ENCODE measurements at places on chromosomes 3 and 15.

- DNase-seq: no peak
Observed at GRCh38 chr3:47337656-47338055, 43.2 kb upstream of the PTPN23 start.

DNA sequence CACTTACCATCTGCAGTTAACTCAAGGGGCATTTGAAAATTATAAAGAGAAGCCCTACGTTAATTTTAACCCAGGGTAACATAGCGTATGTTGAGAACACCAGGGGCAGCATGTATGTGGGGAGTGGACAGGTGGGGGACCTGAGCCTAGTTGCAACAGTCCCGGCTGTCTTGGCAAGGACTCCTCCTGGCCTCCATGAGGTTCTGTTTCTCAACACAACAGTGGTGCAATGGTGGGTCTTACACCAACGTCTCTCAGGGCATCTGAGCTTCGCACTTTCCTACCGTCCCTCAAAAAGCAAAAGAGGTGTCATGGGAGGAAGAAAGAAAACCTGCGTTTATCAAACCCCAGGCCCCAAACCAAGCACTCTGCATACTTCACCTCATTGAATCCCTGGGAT lies 50.6 kb downstream of the MGLL start:
- DNase-seq: no peak

GRCh38 chr3:172658344-172659245 lies 52.3 kb downstream of the NCEH1 start:
- no peak for DNase-seq

GRCh38 chr3:192843119-192843518 lies 74.5 kb downstream of the MB21D2 start:
- DNase-seq: no peak

- no peak for DNase-seq
Observed at GRCh38 chr3:149654188-149654601, 3.6 kb downstream of the WWTR1 start.

- DNase-seq: no peak
Observed at GRCh38 chr3:108387063-108387462, 90.7 kb downstream of the HHLA2 start.

DNA sequence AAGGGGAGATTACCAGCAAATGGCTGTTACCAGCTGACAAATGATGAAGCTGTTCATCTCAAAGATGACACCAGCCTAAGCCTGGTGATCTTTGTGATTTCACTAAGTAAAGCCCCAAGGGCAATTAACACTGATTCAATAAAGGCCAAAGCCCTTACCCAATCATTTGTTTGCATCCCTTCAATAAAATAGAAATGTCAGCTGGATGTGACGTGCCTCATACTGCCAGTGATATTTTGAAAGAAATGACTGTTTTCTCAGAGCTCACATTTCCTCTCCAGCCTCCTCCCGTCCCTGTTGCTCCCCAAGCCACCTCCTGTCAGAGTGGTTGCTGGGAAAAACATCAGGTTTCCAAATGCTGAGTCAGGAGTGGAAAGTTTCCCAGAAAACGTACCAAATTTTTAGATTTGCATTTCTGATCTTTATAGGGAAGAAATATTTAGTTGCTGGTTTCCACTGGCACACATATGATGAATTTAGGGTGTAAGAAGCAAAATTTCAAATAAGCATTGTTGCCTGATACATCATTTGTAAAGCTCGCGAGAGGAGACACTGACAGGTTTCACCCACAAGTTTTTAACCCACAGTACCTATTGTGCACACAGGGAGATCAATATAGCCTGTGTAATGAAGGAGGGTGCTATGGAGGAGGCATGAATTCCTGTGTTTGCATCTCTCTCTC lies 21.0 kb downstream of the C2CD4A start:
- DNase-seq: no peak

DNA sequence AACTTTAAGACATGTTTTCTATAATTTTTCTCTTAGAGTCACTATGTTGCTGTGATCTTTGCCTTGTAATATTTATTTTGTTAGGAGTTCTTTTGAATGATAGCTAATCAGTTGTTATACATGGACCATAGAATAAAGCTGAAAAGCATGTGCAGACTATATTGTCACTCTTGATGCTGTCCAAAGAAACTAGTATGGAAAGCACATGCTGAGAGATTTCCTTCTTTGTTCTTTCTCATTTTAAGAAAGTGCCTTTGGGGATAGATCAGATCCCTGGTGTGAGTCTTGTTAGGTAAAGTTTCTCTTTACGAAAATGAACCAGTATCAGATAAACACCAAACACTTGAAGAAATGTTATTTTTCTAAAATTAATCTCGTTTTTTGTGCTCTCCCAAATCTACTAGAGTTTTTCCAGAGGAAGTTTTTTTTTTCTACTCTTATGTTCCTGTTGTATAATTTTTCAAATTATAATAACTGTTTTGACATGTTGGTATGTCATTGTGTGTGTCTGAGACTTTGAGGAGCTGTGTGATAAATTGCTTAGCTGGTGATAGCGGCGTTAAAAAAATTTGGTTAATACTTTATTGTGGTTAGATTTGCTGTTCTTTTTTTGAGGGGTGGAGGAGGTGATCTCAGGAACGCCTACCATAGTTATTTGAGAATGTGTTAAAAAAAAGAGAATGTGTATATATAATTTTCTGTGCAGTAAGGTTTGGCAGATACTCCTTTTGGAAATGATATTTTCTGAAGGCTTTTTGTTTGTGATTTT lies 2.2 kb downstream of the PIAS1 start:
- DNase-seq: no peak

- DNase-seq: no peak
Observed at GRCh38 chr15:40281801-40282146, 1.1 kb downstream of the ANKRD63 start.

GRCh38 chr3:149273096-149273751 lies 51.6 kb upstream of the CP start:
- no peak for DNase-seq

- no peak for DNase-seq
Observed at GRCh38 chr3:124125315-124125714, 133.4 kb upstream of the ROPN1 start.

GRCh38 chr3:111594781-111595180 lies 365 bp downstream of the ZBED2 start:
- no peak for DNase-seq

- no peak for DNase-seq
Observed at GRCh38 chr15:98626153-98626552, 22.2 kb upstream of the IGF1R start.

DNA sequence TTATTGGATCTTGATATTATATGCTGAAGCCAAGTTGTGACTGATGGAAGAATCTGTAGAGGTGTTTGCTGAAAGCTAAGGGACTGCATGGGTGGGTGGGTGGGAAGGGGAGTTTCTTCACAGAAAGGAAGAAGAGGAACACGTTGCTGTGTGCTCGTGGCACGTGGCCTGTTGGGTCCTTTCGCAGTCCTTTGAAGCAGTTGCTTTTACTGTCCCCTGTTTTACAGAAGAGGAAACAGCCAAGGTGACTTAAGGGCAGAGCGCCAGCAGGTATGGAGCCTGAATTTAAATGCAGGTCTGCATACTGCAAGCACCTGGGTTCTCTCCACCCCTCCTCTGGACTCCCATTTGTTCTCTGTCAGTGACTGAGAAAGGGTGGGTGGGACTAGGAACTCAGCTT lies 59.4 kb upstream of the PRR23C start:
- DNase-seq: no peak

- no peak for DNase-seq
Observed at GRCh38 chr15:43509660-43510199, 7.7 kb upstream of the MAP1A start.

GRCh38 chr15:68593828-68594532 lies 15.2 kb downstream of the CORO2B start:
- DNase-seq: no peak

DNA sequence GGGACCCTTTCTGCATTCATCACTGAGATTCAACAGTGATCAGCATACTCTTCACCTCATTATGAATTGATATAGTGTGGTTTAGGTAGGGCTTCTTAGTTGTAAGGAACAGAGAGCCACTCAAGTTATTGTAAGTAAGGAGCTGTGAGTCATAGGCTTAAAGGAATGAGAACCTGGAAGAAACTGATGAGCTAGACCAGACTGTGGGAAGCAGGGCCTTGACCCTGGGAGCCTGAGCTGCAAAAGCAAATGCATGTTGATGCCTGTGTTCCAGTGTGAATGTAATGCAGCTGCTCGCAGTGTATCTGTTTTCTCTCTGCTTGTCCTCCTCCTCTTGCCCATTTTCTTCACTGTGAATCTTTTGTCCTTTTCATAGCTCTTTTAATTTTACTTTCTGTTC lies 13.6 kb downstream of the ZKSCAN7 start:
- no peak for DNase-seq

GRCh38 chr3:102608875-102609274 lies 174.1 kb downstream of the ZPLD1 start:
- no peak for DNase-seq

DNA sequence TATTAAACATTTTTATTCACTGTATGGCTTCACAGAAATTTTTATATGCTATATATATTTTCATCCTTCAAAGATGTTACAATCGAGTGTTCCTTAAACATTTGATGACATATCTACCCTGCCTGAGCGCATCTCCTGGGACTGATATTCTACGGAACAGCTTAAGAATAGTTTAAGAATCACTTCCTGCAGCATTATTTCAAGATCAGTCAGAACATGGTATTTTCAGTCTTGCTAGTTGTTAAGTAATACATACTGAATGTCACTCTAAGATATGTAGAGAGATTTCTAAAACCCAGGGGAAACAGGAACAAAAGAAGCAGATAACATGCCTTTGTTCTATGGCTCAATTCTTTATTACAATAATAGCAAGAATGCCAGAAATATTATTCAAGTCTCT lies 8.7 kb downstream of the COL8A1 start:
- DNase-seq: no peak

DNA sequence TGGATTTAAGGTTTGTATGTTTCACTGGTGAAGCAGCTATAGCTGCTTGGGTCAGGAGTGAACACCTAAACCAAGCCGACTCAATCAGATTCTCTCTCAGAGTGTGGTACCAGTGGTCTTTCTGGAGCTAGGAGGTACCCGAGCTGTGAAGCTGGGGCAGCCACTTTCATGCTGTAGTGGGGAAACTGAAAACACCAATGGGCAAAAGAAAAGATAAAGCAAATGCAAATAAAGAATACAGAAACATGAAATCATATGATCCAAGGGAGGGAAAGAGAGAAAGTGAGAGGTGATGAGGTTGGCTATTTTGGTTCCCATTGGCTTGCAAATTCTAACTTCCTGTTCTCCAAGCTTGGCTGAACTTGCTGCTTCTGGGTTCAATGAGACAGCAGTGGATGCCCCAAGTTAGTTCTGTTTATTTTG lies 212.3 kb upstream of the CFAP20DC start:
- DNase-seq: no peak

DNA sequence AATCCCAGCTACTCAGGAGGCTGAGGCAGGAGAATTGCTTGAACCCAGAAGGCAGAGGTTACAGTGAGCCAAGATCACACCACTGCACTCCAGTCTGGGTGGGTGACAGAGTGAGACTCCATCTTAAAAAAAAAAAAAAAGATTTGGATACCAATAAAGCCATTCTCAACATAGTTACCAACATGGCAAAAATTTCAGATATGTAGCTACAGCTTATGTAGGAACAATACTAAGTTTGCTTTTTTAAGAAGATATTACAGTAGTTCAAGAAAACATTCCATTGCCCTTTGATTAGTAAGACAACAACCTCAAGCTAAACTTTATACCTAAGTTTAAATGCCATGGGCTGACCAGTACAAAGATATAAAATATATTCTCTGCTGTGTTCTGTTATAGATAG lies 34.4 kb downstream of the ZNF106 start:
- DNase-seq: no peak

DNA sequence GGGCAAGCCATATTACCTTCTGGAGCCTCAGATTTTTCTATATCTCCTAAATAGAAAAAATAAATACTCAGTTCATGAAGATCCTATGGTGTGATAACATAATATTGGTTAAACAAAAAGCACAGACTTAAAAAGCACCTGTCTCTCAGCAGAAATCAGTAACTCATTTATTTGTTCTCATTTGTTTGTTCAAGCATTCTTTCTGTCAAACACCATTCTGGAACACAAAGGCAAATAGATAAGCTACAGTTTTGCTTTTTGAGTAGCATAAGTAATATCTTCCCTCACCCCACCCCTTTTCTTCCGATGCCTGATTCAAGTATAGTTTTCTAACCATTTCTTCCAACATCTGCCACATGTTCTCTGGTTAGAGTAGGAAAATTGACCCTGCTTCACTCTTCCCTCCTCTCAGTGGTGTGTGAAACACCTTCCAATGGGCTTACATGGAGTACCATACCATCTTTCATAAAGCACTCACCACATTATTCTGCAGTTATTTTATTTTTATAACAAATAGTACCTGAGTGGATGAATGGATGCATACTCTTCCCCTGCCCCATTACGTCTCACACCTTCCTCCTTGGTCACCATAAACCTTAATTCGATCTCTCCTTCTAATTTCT lies 8.4 kb upstream of the IL1RAP start:
- no peak for DNase-seq

DNA sequence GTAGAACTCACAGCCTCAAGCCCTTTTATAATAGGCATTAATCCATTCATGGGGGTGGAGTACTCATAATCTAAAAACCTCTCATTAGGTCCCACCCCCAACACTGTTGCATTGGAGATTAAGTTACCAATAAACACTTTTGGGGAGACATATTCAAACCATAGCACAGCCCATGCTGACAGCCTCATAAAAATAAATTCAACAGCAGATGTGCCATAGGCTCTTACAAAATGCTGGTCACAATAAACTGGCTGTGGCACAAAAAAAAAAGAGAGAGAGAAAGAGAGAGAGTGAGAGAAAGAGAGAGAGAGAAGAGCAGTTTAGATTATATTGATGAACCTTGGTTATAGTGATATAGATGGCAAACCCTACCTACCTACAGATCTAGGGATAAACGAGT lies 1000.9 kb downstream of the TUSC7 start:
- no peak for DNase-seq

GRCh38 chr3:131174752-131175151 lies 148.1 kb downstream of the NEK11 start:
- no peak for DNase-seq

DNA sequence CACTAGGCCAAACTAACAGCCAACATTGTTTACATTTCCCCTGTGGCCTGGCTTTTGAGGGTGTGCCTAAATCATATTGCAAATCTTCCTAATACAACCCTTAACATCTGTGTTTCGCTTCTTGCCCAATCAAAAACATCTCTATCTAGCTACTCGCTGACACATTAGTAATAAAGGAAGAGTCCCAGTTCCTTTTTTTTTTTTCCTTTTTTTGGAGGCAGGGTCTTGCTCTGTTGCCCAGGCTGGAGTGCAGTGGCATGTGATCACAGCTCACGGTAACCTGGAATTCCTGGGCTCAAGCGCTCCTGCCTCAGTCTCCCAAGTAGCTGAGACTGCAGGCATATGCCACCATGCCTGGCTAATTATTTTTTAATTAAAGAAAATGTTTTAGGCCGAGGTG lies 2.1 kb upstream of the SRPRB start:
- no peak for DNase-seq

DNA sequence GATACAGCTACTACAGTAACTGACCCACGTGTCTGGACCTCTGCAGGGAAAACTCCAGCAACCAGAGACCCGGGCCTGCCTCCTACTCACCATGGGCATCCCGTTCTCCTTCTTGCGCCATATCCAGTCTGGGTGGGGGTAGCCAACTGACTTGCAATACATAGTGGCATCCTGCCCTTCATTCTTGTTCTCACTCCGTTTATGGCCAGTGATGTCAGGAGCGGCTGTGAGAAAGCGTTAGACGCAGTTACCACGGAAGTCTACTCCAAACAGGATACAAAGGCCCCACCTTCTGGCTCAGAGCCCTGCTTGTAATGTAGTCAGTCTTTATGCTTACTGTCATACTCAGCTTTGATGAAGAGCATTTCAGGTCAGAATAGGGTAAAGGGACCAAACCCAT lies 59.6 kb downstream of the NPTN start:
- DNase-seq: no peak
